ENCODE measurements at places on chromosomes 7 and 10.
A peak's percentile ranks its signal among the peaks of the same experiment; 100 is the strongest.

DNA sequence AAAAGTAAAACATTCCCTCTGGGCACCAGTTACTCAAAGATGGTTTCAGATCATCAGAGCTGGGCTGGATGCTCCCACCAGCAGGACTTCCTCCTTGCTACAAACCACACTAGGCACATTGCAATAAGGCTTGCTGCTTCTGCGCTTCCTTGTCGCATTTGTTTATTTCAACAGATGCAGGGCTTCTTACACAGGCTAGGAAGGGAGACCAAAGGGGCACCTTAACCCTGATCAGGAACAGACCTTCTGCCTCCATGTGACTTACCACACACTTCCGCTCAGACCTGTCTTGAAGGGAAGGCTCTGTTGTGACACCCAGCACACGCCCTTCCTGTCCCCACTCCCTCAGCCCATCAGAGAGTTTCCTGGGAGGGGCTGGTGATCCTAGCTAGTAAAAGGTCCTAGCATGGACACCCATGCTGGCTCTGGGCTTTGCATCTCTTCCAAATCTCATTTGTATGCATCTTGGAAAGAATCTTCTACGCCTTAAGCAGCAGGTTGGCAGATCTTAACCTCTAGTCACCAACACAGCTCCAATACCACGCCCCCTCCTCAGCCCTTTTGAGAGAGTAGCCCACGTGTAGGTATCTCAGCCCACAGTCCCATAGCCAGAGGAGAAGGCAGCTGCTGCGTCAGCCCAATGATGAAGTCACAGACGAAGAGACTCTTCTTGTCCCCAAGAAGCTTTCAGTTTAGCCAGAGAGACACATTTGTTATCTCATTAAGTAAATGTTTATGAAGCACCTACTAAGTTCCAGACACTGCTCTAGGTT lies 47.1 kb upstream of the SVIL start:
- peak; percentile 22 for DNase-seq

DNA sequence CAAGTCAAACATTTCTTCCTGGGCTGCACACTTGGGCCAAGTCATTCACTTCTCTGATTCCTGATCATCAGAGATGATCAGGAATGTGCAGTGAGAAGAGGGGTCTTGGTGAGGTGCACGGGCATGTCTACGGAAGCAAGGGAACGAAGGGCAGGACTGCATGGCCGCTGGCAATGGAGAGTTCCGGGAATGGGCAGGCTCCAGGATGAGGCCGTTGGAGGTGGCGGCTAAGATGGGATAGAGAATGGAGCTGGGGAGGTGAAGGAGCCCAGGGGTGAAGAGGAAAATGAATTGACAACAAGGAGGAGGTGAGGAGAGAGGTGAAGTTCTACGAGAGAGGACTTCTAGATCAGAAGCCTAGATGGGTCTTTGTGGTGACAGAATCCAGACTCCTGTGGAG lies 260.0 kb downstream of the GRID1 start:
- no peak for DNase-seq

DNA sequence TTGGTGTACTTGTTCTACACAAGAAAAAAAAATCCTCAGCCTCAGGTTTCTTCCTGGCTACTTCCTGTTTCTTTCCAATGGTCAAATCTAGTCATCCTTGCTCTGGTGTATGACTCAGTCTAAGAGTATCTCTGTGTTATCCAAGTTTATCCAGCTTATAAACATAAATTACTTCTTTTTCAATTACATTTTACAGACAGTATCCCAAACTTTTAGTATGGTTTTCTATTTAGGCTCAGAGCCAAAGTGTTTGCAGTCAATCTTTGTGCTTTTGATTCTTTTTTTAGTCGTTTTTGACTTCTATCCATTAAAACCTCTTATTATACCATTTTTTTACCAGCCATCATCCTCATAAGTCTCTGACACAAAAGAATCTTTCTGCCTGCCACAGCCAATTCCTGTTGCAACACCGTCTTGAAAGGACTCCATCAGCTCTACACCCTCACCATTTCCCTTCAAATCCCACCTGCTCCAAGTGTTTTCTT lies 294.6 kb downstream of the PTEN start:
- DNase-seq: no peak

GRCh38 chr7:50121286-50121685 lies 28.2 kb upstream of the ZPBP start:
- DNase-seq: no peak

GRCh38 chr10:78255796-78256638 lies 222.4 kb downstream of the RPS24 start:
- DNase-seq: no peak

DNA sequence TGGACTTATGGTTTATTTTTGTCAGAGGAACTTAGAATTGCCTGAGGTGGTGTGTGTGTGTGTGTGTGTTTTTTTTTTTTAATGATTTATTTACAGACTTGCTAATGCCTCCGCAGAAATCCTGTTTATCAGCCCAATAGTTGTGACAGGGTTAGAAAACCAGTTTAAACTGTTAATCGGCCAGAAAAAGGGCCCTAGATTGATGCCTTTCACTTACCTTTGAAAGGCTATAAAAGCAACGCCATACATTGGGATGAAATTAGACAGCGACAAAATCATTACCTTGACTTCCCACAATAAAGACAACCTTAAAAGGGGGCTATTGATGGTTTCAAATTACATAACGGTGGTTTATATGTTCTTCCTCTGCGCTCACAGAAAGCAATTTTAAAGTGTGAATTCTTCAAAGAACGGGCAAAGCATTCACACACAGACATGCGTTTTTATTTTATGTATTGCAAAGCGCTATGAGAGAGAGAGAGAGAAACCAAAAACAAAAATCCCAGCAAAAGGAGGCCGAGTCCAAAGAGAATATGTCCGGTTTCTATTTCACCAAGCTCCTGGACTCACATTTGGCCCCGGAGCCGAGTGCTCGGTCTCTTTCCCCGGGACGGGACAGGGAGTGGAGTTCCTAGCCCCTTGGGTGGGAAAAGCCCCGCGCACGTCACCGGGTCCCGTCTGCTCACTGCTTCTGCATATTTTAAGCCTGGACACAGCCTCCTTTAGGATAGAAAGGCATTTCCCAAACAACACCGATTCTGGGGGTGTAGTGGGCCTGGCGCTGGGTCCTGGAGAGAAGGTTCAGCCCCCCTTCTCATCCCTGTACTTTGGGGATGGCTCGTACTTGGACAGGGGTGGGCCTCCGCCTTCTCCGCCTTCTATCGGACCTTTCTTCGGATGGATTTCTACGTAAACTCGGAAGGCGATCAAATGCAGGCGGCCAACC lies 26.8 kb upstream of the VAX1 start:
- no peak for DNase-seq

DNA sequence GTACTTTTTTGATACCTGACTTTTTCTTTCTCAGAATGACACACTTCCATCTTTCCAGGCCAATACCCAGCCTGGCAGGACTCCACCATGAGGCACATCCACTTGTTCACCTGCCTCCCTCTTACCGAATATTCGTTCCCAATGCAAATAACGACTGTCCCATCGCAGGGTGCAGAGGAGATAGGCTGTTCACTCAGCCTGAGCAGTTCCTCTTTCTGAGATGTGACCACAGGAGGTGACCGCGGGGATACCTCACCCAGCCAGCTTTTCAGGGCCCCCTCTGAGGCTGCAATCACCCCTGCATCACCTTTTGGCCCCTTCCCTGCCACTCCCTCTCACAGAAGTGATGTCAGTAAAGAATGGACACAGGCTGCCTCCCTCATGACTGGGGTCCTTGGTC lies 28.3 kb downstream of the PTPRN2 start:
- DNase-seq: no peak

DNA sequence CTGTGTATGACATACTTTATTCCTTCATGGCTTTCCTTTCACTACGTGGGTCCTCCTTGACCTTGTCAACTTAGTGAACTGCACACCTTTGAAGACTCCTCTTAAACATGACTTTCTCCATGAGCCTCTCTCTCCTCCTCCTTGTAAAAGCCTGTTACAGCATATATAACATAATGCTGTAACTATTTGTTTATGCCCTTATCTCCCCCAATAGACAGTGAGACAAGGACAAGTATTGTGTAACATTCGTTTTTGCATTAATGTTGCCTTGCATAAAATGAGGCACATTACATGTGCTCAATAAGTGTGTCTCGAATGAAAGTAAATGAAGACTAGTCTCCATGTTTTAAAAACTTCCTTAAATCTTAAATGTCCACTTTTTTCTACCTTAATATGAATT lies 4.3 kb upstream of the LAMB1 start:
- DNase-seq: no peak

DNA sequence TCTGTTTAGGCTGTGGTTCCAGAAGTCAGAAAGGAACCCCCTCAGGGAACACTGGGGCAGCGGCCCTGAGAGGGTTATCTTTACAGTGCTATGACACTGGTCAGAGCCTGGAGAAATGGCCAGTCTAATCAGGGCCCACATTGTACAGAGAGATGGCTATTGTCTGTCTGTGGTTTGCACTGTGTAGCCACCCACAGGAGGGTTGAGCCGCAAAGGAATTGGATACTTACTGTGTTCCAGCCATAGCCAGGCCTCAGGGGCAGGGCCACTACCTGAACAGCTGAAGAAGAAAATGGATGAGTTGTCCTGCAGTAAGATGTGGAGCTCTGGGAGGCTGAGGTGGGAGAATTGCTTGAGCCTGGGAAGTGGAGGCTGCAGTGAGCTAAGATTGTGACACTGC lies 47.5 kb upstream of the PODXL start:
- DNase-seq: no peak

DNA sequence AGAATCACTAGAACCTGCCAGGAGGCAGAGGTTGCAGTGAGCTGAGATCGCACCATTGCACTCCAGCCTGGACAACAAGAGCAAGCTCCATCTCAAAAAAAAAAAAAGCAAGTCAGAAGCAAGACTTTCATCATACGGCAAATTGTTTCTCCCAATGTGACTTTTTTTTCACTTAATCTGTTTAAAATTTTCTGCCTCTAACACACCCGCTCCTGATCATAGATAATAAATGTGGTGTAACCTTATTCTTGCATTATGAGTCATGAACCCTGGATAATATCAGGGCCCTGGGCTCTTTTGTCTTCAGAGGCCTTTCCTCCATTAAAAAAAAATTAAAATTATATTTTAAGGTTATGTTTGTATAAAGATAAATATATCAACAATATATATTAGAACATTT lies 111.4 kb upstream of the JCAD start:
- DNase-seq: no peak

DNA sequence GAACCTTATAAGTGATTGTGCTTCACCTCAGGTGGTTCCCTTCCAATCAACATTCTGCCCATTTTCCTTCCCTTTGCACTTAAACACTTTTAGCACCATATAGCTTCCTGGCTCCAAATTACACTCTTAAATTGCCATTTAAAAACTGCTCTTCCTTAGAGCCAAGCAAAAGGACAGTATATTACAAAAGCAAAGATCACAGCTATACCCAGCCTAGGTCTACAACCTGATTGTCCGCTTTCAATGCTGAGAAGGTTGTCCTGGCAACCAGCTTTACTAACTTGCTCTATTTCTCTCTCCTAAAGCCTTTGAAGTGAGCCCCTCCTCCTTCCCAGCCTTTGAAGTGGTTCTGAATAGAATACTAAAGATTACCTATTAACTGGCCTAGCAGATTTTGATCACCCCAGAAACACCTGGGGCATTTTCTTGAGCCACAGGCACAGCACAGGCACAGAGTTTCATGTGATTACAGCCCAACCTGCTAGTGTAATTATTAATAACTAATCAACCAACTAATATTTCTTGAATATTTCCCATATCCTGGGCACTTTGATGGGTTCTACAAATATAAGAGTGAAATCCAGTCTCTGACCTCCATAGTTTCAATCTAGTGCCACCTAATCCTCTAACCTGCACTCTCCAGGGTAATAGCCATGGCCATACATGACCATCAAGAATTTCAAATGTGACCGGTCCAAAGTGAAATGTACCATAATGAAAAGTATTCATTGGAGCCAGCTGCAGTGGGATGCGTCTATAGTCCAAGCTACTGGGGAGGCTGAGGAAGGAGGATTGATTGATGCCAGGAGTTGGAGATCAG lies 63.6 kb upstream of the TRIM24 start:
- no peak for DNase-seq

DNA sequence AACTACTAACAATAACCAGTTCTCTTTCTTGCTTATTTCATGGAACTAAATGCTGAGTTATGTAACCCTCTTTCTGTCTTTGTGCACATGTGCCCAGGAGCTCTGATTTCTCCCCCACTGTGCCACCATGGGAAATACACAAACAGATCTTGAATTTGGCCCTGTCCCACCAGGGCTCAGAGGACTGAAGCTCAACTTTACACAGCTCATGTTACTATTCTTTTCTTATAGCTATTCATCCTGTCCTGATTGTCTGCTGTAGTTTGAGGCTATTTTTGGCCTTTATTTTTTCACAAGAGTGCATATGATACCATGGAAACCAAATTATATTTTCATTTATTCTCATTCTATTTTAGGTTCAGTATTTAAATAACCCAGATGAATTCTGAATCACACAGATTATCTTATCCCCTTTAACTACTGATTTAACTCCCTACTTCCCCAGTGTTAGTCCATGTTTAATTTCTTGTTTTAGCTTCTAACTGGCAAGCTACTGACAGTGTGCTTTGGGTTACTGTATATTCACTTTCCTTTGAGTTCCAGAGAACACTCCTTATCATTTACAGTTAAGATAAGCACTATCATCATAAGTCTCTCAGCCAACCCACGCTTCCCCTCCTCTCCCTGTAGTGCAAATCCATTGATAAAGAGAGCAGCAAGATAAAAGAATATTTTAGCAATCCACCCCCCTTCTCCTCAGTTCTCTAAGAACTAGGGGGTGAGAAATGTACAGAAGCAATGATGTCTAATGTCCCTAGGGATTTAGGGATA lies 71.8 kb upstream of the GSDME start:
- no peak for DNase-seq

DNA sequence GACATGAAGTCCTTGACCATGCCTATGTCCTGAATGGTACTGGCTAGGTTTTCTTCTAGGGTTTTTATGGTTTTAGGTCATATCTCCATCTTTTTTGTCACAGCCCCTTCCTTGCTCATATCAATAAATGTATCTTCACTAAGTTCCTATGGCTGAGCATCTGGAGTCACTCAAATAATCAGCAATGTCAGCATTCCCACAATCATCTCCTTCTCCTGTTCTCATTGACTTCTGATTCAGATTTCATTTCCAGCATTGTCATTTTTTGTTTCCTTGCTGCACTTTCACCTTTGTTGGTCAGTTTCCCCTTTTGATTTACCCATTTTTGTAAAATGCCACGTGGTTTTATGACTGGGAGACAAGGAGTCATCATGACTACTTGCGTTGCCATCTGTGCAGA lies 181.2 kb downstream of the BICC1 start:
- no peak for DNase-seq

DNA sequence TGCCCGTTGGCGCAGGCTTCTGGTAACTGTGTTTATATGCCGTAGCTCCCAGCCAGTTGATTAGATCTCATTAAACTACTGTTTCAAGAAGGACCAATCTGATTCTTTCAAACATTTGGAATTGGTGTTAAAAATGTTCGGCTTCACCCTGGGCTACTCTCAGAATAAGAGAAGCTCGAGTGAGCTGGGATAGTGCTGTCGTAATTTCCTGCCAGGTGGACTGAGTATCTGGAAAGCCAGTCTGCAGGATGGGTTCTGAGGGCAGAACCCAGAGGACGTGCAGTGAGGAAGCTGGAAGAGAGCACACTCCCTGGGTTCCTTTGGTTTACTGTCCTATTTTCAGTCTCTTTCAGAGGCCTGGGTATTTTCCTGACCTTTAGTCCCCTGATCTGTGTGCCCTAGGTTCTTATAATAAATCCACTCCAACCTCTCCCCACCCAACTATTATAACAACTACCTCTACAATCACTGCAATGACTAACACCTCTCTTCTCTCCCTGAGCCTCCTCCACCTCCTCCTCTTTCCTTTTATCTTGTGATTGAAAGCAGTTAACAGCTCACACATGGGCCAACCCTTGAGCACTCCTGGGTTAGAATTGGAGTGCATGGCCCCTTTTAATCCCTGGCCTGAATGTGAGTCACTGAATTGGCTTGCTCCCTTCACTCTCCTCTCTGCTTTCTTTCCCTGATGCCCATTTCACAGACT lies 63.0 kb downstream of the AOAH start:
- no peak for DNase-seq

All from stimulated activated CD8-positive, alpha-beta memory T cell treated with anti-CD3 and anti-CD28 coated beads, Interleukin-4, amount 100 ng/mL, for 4 hours (primary cell).